ENCODE measurements at places on chromosomes 12 and 14.

GRCh38 chr14:99534863-99535262, 53.7 kb downstream of the CCNK start:
- no peak for DNase-seq

DNA sequence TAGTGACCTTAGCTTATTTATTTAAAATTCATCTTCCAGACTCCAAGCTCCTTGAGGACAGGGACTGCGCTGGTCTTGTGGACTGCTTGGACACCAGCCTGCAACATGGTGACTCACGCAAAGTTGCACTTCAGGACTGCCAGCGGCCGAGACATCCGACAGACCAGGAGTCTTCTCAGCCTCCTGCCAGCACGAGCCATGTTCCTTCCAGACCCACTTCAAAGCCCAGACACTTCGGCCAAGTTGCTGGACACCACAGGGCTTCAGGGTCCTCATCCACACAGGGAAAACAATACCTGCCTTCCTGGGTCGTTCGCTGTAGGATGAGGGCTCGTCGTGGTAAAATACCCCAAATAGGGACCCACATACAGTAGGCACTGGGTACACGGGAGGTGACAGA, 88.7 kb downstream of the BCL11B start:
- no peak for DNase-seq

GRCh38 chr12:26688344-26688904, 144.6 kb downstream of the ITPR2 start:
- no peak for DNase-seq

DNA sequence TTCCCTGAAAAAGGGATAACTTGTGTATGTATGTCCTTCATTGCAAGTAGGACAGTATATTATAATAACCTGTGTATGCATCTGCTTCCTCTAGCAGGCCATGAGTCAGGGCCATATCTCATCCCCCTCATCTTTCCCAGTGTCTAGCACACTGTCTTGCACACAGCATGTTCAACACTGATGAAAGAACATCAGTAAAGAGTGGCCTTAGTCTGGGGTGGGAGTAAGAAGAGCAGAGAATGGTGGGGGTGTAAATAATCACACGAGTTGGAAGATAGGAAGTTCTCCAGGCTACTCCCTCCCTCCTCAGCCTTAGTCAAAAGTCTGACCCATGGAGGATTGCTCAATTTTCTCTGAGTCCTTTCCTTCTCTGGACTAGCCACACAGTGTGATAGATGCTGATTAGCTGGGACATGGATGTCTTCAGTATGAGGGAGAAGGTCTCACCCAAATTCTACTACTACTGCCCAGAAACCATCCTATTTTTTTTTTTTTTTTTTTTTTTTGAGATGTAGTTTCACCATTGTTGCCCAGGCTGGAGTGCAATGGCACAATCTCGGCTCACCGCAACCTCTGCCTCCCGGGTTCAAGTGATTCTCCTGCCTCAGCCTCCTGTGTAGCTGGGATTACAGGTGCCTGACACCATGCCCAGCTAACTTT, 14.6 kb upstream of the SP1 start:
- DNase-seq, result no peak

GRCh38 chr12:128978067-128978466, 124.8 kb downstream of the GLT1D1 start:
- no peak for DNase-seq

DNA sequence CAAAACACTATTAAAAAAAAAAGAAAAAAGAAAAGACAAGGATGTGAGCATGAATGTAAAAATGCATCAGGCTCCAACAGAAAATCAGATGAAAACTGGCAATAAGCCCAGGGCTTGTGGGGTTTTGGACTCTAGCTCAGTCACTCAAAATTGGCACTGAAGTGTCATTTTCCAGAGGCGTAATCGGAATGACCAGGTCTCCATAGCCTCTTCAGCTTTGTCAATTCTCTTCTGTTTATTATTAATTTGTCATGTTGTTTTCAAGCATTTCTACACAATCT, 137.2 kb upstream of the TRHDE start:
- no peak for DNase-seq

- DNase-seq, result peak; percentile 68
These were observed 31.9 kb upstream of the ZFP36L1 start for GRCh38 chr14:68824517-68825347.

DNA sequence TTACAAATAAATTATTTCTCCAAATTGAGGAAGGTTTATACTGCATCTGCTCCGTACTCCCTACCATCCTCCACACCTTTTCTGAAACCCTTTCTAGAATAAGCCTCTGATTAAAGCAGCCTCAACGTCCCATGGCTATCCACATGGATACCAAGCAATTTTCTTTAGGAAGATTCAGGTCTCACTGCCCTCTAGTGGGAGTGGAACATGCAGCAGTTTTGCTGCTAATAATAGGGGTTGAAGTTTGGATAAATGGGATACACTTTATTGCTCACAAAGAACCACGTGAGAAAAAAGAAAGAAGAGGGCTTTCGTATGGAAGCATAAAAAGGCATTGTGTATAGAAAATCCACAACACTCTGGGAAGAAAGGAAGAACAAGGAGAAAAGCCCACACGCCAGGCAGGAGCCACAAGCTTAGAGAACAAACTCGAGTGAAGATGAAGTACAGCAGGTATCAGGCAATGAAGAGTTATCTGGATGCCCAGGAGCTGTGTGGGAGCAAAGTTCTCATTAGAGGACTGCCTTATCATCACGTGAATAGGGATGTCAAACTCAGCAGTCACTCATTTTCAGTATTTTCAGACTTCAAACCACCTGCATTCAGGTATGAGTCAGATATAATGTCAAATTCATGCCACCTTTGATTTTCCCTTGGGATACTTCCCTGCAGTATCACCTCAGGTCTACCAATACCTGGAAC, 45.8 kb downstream of the CCER1 start:
- no peak for DNase-seq

DNA sequence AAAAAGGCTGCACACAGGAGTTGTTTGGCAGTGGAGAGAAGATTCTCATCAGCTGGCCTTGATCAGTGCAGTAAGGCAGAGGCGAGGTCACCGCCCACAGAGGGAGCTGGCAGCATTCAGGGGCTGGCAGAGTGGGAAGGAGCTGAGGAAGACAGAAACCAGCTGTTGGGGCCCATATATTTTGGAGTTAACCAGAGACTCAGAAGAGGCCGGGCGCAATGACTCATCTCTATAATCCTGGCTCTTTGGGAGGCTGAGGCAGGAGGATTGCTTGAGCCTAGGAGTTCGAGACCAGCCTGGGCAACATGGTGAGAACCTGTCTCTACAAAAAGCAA, 17.7 kb downstream of the SMCO2 start:
- peak; percentile 51 for DNase-seq

DNA sequence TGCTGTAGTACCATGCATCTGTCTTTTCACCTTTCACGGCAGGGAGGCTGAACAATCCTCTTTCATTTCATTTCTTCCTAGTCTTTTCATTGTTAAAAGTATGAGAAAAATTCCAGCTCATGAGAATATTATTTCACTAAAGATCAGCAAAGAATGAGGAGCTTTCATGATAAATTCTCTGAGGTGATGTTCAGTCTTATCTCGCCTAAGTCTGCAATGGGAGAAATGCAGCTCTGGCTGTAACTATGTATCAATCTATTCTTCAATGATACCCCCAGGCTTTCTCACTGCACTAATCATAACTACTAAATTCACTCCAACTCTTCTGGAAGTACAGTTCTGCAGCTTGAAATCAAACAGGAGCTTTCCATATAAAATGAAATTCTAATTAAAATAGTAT, 15.7 kb downstream of the FOXG1 start:
- DNase-seq, result no peak

DNA sequence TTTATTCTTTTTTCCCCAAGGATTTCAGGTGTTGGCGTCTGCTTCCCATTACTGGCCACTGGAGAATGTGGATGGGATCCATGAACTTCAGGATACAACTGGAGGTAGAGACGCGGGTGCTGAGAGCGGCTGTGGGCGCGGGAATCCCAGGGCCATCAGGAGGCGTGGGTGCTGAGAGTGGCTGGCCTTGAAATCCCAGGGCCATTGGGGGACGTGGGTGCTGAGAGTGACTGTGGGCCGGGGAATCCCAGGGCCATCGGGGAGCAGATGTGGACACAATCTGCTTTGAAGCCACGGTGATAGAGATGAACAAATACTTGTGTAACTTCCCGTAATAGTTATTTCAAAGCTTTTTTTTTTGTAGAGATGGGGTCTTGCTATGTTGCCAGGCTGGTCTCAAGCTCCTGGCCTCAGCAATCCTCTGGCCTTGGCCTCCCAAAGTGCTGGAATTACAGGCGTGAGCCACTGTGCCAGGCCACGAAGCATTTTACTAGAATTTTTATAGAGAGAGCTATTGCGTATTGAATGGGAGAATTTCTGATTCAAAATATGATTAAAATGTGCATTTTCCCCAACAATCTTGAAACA, 12.8 kb downstream of the ADGRD1 start:
- DNase-seq, result no peak

DNA sequence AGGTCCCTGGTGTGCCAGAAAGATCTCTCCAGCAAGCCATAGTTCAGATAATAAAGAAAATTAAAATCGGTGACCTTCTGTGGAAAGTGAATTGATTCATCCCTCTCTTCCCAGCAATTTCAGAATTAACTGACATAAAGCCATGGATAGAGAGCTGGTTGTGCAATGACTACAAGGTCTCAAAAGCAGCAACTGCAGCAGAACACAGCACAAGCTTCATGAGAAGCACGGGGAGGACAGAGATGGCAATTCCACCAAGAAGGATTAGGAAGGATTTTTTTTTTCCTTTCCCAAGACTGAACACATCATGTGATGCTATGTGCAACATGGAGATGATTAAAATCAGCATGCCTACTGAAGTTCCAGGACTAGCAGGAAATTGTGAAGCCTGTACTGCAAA, 154.9 kb upstream of the PLEKHG7 start:
- no peak for DNase-seq

- no peak for DNase-seq
These were observed 269.6 kb upstream of the CRY1 start for GRCh38 chr12:107362960-107363359.

DNA sequence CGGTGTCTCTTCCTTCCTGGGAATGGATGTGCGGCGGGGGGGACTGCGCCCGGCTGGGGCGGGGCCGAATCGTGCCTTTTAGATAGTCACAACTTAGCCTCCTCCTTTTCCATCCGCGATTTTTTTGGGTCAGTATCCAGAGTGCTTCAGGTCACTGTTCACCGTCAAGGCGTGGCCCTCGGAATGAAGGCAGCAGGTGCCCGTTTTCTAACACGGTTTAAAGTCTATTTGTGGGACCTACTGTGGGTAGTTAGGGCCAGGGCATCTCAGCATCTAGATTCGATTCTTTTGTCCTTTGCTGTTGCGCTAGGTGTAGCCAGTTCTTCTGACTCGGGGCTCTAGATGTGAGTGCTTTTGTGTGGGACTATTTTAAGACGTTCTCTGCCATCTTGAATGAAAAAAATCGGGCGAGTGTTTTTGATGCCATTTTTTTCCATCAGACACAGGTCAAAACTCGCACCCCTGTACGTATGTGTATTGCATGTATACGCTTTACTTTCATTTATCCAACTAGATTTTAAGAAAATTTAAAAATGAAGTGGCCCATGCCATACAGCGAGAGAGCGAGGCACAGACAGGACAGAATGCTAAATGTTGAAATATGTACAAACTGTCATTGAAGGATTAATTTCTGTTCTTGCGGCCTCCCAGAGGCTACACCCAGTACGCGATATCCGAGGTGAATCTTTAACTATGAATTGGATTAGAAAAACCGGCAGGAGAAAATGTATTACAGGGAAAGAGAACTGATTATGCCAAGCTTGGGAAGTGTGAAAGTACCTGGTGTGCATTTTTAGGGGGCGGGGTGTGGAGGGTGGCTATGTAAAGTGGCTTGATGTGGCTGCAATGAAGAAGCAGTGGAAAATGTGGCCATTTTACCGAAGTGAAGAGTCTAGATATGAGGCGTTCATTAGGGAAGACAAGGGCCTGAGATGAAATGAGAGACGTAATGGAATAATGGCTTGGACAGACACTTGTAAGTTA, 835 bp downstream of the VEZT start:
- DNase-seq, result peak; percentile 59

- no peak for DNase-seq
These were observed 109.1 kb downstream of the SEC23A start for GRCh38 chr14:38993981-38994380.

GRCh38 chr14:32896979-32897697, 41.5 kb upstream of the NPAS3 start:
- DNase-seq, result no peak

DNA sequence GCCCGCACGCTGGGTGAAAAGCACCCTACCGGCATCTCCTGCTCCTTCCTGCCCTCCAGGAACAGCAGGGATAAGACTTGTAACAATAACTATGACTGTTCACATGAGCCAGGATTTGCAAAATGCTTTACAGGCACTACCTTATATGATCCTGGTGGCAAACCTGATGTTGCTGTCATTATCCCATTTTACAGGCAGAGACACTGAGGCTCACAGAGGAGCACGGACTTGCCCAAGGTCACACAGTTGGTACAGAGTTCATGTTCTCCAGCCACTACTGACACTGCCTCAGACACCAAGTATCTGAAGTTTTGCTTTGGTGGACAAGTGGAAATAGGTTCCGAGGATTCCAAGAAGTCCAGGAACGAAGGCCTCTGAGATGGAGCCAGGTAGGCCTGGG, 22.6 kb downstream of the GLTP start:
- no peak for DNase-seq

- DNase-seq, result no peak
These were observed 17.7 kb downstream of the DPF3 start for GRCh38 chr14:72876005-72876709.

DNA sequence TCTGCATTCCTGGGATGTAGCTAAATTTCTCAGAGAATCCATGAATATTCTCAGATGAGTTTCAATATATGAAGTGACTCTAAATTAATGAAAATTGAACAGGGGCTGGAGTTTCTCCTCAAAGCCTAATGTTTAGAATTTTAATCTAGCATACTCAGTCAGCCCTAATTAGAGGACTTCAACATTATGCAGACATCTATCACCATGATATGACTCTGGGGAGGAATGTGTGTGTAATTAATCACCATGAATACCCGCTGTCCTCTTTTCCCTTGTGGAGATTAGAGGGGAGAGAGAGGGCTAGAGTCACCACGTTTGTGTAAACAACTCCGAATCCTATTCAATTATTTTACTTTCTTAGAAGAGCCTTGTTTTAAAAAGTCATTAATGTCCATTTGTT, 698.6 kb upstream of the MDGA2 start:
- DNase-seq, result no peak

GRCh38 chr14:54362759-54363437, 33.9 kb upstream of the CDKN3 start:
- no peak for DNase-seq

DNA sequence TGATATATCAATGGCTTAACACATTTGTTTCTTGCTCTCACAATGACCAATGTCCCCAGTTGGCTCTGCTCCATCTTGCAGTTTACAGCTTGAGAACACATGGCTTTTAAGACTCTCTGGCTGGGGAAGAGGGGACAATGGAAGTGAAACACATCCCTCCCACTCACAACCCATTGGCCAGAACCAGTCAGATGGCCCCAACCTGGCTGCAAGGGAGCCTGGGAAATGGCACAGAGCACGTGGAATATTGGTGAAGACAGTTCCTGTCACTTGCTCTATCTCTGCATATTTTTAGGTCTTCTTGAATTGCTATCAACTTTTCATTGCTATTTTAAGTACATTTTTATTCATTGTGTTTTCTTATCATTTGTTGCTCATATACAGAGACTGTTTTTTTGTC, 345.4 kb downstream of the MED13L start:
- no peak for DNase-seq

All from stimulated activated naive CD8-positive, alpha-beta T cell treated with anti-CD3 and anti-CD28 coated beads, Interleukin-15, Interleukin-2, amounts not matched to agents 100 U/mL and 50 U/mL, for 24 hours (primary cell).